ENCODE measurements at places on chromosomes 5 and 9.

- DNase-seq = no peak
These were observed 136.7 kb downstream of the BOD1 start for GRCh38 chr5:173479711-173480110.

DNA sequence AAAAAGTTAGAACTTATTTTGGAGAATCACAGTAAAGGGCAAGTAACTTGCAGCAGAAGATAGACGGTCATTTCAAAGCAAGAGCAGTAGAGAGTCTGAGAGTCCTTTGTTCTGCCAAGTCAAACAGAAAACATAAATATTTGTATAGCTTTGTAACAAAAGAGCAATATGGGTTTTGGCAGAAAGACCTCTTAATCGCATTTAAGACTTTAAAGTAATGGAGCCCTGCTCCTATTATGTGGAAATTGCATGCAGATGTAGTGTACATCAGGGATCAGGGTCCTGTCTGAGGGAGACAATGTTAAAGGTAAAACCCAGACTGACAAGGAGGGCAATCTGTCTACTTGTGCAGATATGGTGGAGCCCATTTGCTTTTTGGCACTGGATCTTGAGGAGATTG, 87.2 kb downstream of the PGM5 start:
- DNase-seq = peak; percentile 62

- DNase-seq = no peak
These were observed 532.2 kb upstream of the TUSC1 start for GRCh38 chr9:26210338-26210851.

DNA sequence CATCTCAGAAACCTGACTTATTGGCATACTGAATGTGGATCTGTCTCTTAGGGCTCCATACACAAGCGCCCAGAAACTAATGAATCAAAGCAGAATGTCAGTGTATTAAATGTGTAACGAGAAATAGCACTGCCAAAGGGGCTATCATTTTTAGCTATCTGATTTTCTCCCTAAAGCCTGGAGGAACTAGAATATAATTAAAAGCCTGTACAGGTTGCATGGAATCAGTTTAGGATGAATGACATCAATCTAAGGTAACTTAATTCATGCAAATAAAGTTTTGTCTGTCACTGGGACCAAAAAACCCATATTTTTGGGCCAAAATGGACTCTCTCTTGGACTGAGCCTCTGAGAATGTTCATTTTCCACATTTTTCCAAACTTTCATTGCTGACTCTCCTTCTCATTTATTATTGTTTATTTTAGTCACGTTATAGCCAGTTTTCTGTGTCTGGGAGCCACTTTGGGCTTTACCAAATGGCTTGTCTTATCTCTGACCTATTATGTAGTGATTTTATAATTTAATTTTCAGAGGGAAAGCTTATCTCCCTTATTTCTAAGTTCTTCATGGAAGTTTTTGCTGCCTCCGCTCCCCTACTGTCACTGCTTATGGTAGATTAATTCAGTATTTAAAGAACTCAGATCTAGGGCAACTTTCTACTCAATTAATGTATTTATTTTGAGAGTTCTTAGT, 47.0 kb downstream of the PRR16 start:
- DNase-seq = no peak

DNA sequence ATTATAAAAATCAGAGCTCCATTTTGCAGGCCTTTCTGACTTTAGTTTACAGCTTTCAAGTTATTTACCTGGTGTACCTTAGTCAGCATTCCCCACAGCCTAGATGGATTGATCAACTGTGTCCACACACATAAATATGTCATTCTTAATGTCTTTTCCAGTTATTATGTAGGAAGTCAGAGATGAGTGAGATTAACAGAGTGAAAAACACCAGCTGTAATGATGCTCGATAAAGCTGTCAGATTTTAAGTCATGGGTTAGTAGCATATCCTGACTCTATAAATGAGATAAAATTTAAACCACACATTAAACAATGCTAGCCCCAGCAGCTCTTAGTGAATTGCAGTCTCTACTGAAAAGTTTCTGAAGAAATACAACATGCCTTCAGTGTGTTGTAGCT, 48.9 kb downstream of the NUDT12 start:
- no peak for DNase-seq

GRCh38 chr9:92517046-92517445, 18.7 kb downstream of the ECM2 start:
- no peak for DNase-seq

DNA sequence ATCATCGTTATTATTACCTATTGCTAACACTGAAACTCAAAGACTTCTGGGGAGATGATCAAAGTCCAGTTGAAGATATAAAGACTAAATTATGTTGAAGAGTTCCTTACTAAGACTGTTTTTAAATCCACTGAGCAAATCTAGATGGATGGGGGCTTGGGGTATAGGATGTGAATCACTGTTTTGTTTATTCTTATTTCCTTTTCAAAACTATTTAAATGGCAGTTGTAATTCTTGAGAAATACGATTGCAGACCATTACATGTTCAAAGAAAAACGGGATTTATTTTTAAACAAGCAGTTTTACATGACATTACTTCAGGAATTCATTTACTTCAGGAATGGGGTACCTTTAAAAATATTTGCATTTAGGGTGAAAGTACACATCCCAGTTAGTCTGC, 4.3 kb downstream of the RASGRF2 start:
- DNase-seq = no peak

Measured in NCI-H2081 (cell line).